DMS79 treated with DMSO at 0.1 percent for 48 hours (cell line): ENCODE measurements at places on chromosomes 7 and 10.
A peak's percentile ranks its signal among the peaks of the same experiment; 100 is the strongest.

GRCh38 chr7:84336766-84337165 lies 142.2 kb upstream of the SEMA3A start:
- no peak for DNase-seq

- no peak for DNase-seq
Observed at GRCh38 chr7:40887099-40887498, 752.3 kb downstream of the SUGCT start.

DNA sequence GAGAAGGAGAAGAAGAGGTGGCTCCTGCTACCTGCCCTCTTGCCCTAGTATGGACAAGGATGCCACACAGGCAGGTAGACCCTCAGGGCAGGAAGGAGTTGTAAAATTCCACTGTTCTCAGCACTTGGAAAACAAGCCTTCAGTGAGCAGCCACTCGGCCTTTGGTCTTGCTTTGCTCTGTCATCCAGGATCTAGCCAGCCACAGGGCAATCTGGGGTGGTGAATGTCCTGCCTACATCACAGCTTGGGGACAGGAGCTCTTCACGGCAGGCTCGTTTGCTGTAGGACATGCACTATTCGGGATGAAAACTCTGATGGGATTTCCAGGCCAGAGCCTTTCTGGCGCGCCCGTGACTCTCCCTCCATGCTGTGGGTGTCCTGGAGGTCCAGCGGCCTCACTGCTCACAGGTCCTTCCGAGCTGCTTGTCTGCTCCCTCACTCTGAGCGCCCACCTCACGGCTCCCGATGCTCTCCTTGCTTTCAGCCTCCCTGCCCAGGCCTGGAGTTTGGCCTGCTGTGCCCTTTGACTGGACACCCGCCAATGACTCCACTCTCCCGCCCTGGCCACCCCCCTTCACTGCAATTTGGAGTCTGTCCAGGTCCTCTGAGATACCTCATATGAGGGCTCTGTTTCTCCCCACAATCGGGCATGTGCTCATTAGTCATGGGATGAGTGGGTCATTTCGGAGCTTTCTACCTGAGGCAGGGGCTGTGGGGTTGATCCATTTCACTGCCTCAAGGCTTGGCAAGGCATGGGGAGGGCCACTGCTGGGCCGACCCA lies 227.2 kb upstream of the GRB10 start:
- peak; percentile 17 for DNase-seq

- no peak for DNase-seq
Observed at GRCh38 chr10:126058507-126058906, 162.1 kb downstream of the FANK1 start.

DNA sequence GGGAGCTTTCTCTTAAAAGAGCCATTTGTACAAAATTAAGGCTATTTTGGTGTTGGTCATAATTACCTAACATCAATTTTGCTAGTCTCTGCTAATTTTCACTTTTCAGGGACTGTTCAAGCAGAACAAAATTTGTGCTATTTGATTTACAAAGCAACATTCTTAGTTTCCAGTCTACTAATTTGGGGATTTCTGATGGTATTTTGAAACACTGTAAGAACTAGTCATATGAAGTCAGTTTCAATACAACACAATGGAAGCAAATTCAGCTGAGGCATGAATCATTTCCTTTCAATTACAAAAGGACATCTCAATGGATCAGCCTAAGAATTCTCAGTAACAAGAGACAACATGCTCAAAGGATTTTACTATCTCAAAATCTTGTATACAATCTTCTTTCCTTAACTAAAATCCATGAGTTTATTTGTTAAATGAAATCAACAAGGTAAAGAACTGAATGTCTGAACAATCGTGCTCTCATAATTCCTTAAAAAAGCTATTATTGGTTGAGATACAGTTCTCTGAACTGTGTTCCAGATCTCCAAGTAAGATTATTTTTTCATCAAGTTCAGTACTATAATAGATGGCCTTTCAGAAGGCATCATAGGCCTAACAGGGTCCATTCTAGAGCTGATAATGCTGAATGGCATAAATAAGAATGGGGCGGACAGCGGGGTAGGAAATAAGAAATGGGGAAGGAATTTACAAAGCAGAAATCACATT lies 144.6 kb downstream of the NRCAM start:
- no peak for DNase-seq

DNA sequence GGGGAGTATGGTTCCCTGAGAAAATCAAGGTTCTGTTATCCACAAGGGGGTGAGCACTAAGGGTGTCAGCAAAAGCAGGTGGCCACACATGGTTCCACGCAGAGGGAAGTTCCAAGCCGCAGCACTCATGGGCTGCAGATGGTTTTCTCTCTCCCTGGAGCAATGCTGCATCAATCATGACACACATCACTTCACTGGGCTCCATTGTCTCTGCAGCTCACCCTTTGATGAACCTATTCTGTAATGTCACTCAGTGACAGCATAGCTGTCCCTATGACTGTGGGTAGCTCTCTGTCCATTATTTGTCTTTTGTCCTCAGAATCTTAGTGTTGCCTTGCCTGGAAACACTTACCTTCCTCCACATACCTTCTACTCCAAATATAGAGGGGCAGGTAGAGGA lies 34.8 kb downstream of the LRRC18 start:
- no peak for DNase-seq

GRCh38 chr7:29170781-29171180 lies 23.8 kb upstream of the CHN2 start:
- DNase-seq: no peak

- no peak for DNase-seq
Observed at GRCh38 chr10:128062331-128062880, 63.8 kb downstream of the MKI67 start.

DNA sequence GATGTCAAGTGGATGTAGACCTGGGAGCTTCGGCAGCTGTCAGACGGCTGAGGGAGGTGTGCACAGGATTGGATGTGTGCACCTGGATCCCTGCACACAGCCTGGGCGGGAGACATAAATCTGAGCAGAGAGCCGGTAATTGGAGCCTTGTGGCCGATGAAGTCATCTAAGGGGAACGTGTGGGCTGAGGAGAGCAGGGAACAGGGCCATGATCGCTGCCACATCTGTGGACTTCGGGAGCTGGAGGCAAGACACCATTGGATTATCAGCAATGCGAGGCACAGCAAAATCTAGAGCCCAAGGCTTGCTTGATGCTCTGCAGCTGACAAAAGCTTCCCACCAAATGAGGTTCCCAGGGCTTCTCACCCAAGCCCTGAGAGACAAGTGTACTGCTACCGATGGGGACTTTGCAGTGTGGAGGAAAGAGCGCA lies 147.7 kb downstream of the PTPN20 start:
- DNase-seq: no peak

DNA sequence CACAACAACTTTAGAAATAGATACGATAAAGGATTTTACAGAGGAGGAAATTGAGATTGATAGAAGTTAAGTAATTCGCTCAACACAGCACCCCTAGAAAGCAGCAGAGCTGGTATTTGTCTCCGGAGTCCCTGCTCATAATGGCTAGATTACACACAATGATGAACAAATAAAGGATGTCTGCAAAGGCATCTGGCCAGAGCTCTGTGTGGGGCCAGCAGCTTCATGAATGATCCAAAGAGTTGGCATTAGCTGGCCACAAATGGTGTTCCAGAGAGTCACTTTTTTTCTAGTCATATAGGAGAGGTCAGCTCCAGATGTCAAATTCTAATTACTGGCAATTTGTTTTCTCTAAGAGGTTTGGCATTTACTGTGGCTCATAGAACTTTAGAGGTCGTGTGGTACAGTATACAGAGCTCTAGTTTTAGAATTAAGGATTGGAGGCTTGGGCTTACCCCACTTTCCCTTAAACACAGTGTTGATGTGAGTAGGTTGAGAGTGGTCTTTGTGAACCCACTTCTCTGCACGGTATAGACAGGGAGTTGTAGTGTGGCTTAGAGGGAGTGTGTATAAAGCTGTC lies 186.2 kb downstream of the BICC1 start:
- no peak for DNase-seq

- DNase-seq: no peak
Observed at GRCh38 chr10:34966451-34966850, 123.7 kb downstream of the CUL2 start.

- DNase-seq: no peak
Observed at GRCh38 chr7:92200791-92201190, 21.8 kb upstream of the LRRD1 start.

DNA sequence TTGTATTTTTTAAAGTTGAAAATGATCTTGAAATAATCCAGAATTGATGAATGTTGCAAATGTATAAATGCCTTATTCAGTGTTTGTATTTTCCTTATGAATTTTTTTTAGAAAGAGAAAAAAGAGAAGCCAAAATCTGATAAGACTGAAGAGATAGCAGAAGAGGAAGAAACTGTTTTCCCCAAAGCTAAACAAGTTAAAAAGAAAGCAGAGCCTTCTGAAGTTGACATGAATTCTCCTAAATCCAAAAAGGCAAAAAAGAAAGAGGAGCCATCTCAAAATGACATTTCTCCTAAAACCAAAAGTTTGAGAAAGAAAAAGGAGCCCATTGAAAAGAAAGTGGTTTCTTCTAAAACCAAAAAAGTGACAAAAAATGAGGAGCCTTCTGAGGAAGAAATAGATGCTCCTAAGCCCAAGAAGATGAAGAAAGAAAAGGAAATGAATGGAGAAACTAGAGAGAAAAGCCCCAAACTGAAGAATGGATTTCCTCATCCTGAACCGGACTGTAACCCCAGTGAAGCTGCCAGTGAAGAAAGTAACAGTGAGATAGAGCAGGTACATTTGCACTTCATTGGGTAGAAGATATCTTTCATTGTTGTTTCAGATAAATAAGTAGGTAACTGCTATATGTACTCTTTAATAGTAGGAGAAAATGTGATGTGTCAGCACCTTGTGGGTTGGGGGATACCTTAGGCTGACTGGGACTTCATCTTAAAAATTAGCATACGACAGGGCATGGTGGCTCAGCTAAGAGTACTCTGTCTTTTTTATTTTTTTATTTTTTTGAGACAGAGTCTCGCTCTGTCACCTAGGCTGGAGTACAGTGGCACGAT lies 3.9 kb downstream of the DDX21 start:
- DNase-seq: no peak

GRCh38 chr10:57624856-57625592 lies 642.7 kb downstream of the IPMK start:
- no peak for DNase-seq

DNA sequence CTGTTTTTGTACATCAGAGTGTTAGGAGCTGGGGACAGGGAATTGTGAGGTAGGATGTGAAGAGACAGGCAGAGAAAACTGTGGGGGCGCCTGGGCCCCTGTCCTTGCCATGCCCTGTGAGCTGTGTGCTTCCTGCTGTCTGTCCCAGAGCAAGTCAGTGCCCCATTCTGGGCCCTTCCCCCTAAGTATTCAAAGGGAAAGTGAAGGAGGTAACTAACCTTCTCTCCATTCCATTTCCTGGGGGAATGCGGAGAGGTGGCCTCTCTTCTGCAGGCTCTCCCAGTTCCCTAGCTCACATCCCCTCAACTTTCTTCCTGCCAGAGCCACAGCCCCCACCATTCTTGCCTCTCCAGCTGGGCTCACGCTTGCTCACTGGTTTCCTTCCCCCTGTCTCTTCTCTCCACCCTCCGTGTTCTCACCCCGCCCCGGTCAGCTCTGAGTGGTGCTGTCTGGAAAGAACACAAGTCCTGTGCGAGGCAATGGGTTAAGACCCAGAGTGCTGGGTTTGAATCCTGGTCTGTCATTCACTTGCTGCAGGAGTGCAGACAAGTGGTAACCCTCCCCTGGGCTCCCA lies 9.7 kb upstream of the VSIR start:
- DNase-seq: no peak

DNA sequence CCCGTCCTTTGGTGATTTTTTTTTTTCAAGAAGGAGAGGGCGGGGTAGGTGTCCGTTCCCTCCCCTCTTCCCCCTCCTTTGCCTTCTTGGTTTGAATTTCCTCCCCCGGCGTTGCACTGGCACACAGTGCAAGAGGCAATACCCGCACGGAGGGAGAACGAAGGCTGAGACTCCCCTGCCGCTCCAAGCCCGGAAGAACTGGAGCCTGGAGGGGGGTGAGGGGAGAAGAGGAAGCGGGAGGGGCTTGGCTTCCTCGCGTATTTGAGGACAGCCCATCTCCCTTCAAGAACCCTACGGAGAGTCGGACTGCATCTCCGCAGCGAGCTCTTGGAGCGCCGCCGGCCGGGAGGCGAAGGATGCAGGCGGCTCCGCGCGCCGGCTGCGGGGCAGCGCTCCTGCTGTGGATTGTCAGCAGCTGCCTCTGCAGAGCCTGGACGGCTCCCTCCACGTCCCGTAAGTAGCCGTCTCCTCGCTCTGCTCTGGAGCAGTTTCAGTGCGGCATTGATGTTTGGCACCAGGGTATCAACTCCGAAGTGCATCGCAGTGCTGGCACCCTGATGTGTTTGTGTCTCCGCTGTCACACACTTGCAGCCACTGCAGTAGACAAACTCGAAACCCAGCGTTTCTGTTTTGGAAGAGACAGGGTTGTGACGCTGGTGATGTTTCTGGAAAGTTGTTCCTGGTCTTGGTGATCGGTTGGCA lies at the start of gene CNTNAP2:
CNTNAP2 (plus strand) TSS at position 281 of the 702 bp plus-strand sequence; CDS start at position 357, 76 bp downstream.
- no peak for DNase-seq

GRCh38 chr10:124756156-124756903 lies 12.2 kb upstream of the FAM53B start:
- no peak for DNase-seq

DNA sequence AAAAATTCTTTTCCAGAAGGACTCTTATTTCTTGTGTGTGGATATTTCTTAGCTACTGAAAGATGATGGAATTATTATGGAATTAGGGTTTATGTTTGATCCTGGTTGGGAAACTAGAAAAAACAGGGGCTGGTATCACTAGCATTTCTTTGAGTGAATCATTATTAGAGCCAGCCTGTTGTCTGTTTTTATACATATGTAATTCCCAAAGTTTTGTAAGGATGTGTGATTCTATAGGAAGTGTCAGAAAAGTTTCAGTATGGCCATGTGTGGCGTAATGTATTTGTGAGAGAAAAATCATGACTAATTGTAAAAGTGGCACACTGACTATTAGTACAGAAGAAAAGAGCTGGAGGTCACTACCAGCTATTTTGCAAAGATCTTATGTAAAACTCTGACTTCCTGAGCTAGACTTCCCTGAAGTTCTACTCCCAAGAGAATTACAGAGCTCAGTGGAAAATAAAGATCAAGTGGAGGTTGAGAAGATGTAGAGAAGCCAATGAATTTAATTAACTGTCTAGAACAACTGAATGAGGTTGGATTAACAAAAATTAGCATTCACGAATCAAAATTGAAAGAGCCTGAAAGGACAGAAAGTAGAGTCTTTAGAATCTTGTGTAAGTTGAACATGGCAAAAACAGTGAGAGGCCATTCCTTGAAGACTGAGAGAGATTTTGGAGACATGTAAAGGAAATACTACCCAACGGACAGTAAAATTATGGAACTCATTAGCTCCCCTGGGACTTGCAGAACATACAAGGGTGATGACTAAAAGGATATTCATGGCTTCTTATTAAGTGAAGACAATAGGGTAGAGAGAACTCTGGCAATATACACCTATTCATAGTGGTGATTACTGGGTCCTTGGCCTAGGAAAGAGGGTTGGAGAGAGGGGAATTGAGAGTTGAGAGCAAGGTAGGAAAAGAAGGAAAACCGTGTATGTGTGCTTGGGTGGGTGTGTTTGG lies 12.5 kb downstream of the ZNF365 start:
- DNase-seq: no peak
